Thoracic aorta endothelial cell (primary cell): ENCODE measurements at places on chromosomes 6 and 20. TPM values are rescaled to one million over a fixed set of nuclear protein-coding genes. Genes with fewer than 3 reads are reported as not detected.

The FAXC gene
- 0.27 and 1.1 TPM in 2 replicates for total RNA-seq

The IMPG1 gene
- not detected in 2 replicates for total RNA-seq

The BLCAP gene
- 49.0 and 57.0 TPM in 2 replicates for total RNA-seq

The SLC13A3 gene
- 0.40 and 0.43 TPM in 2 replicates for total RNA-seq

The SNX21 gene
- 19.8 and 22.3 TPM in 2 replicates for total RNA-seq

The MYB gene
- 0.14 and 0.27 TPM in 2 replicates for total RNA-seq

The PRICKLE4 gene
- total RNA-seq: 2.7 and 3.3 TPM in 2 replicates

The CALHM6 gene
- 0.13 and 0.50 TPM in 2 replicates for total RNA-seq

The CCM2L gene
- total RNA-seq: 5.5 and 10.0 TPM in 2 replicates

The CRISP2 gene
- not detected in 2 replicates for total RNA-seq

The NKAPL gene
- 0.43 and 0.80 TPM in 2 replicates for total RNA-seq

The ANKRD66 gene
- not detected in 2 replicates for total RNA-seq

The CEP250 gene
- total RNA-seq: 23.5 and 30.2 TPM in 2 replicates

The ARFRP1 gene
- 24.3 and 25.3 TPM in 2 replicates for total RNA-seq
